Activated CD8-positive, alpha-beta T cell treated with anti-CD3 and anti-CD28 coated beads for 36 hours (primary cell): ENCODE measurements at places on chromosomes 13 and 19. TPM values are rescaled to one million over a fixed set of nuclear protein-coding genes. Genes with fewer than 3 reads are reported as not detected.

- peaks cover 6% of the 10 kb centered on the region for H3K27me3 ChIP-seq
- H3K36me3 ChIP-seq = no peaks in the 10 kb centered on the region
- no peak overlapping the region for H3K27ac ChIP-seq
- no peak overlapping the region for H3K4me3 ChIP-seq
These were observed 55.7 kb downstream of the FAM216B start for GRCh38 chr13:42836930-42837690.

- no peak for DNase-seq
- H3K27ac ChIP-seq = no peak overlapping the region
- H3K4me1 ChIP-seq = peaks cover 51% of the 10 kb centered on the region
These were observed 2.6 kb downstream of the ADAT3 start for GRCh38 chr19:1907563-1908363.

GRCh38 chr13:65937251-65937650 lies 1292.9 kb downstream of the PCDH9 start:
- H3K4me3 ChIP-seq = no peak overlapping the region
- no peaks in the 10 kb centered on the region for H3K27me3 ChIP-seq
- no peaks in the 10 kb centered on the region for H3K36me3 ChIP-seq
- no peak for DNase-seq
- no peaks in the 10 kb centered on the region for H3K4me1 ChIP-seq

- no peaks in the 10 kb centered on the region for H3K4me1 ChIP-seq
- no peaks in the 10 kb centered on the region for H3K27me3 ChIP-seq
- DNase-seq = no peak
- no peak overlapping the region for H3K27ac ChIP-seq
- no peaks in the 10 kb centered on the region for H3K36me3 ChIP-seq
These were observed 1243.2 kb upstream of the SLC10A2 start for GRCh38 chr13:104309431-104309830.

The BCL3 gene
- 27.7 TPM for total RNA-seq

DNA sequence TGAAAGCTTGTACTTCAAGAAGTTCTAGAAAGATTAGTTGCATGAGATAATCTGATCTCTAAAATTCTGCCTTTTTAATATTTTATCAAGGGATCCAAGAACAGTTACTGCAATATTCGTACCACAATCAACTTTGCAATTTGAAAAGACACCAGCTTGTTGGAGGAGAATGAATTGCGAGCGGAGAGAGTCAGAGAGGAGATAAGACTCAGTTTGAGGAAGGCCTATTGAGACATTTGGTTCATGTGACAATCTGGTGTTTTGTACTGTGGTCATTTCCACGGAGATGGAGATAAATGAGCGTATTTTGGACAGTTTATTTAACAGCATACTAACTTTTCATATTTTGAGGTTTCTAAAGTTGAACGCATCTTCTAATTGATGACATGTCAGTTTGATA lies 1276.0 kb downstream of the EFNB2 start:
- no peak overlapping the region for H3K27ac ChIP-seq
- DNase-seq = no peak
- no peaks in the 10 kb centered on the region for H3K27me3 ChIP-seq
- no peaks in the 10 kb centered on the region for H3K4me1 ChIP-seq
- no peaks in the 10 kb centered on the region for H3K36me3 ChIP-seq

GRCh38 chr19:38409631-38410133 lies 6.8 kb downstream of the FAM98C start:
- peaks cover 5% of the 10 kb centered on the region for H3K36me3 ChIP-seq
- no peaks in the 10 kb centered on the region for H3K27me3 ChIP-seq
- no peak overlapping the region for H3K4me3 ChIP-seq
- H3K27ac ChIP-seq = no peak overlapping the region
- no peaks in the 10 kb centered on the region for H3K4me1 ChIP-seq

- DNase-seq = no peak
- peaks cover 9% of the 10 kb centered on the region for H3K4me1 ChIP-seq
- no peak overlapping the region for H3K27ac ChIP-seq
- no peak overlapping the region for H3K4me3 ChIP-seq
- no peaks in the 10 kb centered on the region for H3K27me3 ChIP-seq
- H3K36me3 ChIP-seq = peaks cover 17% of the 10 kb centered on the region
These were observed 5.7 kb downstream of the DCAF15 start for GRCh38 chr19:13958043-13958442.

The DHDH gene
- total RNA-seq = 1.4 TPM

- DNase-seq = no peak
- no peak overlapping the region for H3K27ac ChIP-seq
- no peaks in the 10 kb centered on the region for H3K4me1 ChIP-seq
- no peaks in the 10 kb centered on the region for H3K27me3 ChIP-seq
- no peak overlapping the region for H3K4me3 ChIP-seq
These were observed 9.4 kb upstream of the SPC24 start for GRCh38 chr19:11164879-11165406.

GRCh38 chr13:54733639-54734038 lies 1705.0 kb downstream of the OLFM4 start:
- no peaks in the 10 kb centered on the region for H3K27me3 ChIP-seq
- no peak overlapping the region for H3K27ac ChIP-seq
- no peak for DNase-seq
- H3K36me3 ChIP-seq = no peaks in the 10 kb centered on the region

- H3K27me3 ChIP-seq = peaks cover 26% of the 10 kb centered on the region
- no peak overlapping the region for H3K4me3 ChIP-seq
- no peak overlapping the region for H3K27ac ChIP-seq
- no peaks in the 10 kb centered on the region for H3K4me1 ChIP-seq
- H3K36me3 ChIP-seq = no peaks in the 10 kb centered on the region
These were observed 122.3 kb upstream of the ZNF536 start for GRCh38 chr19:30249911-30250310.

GRCh38 chr19:34402074-34402600 lies 2.1 kb upstream of the PDCD2L start:
- no peak for DNase-seq
- H3K4me1 ChIP-seq = peaks cover 9% of the 10 kb centered on the region
- H3K27me3 ChIP-seq = no peaks in the 10 kb centered on the region
- no peak overlapping the region for H3K27ac ChIP-seq
- H3K4me3 ChIP-seq = no peak overlapping the region

The ILF3 gene
- 435 TPM for total RNA-seq

The ZNF611 gene
- 18.4 TPM for total RNA-seq

DNA sequence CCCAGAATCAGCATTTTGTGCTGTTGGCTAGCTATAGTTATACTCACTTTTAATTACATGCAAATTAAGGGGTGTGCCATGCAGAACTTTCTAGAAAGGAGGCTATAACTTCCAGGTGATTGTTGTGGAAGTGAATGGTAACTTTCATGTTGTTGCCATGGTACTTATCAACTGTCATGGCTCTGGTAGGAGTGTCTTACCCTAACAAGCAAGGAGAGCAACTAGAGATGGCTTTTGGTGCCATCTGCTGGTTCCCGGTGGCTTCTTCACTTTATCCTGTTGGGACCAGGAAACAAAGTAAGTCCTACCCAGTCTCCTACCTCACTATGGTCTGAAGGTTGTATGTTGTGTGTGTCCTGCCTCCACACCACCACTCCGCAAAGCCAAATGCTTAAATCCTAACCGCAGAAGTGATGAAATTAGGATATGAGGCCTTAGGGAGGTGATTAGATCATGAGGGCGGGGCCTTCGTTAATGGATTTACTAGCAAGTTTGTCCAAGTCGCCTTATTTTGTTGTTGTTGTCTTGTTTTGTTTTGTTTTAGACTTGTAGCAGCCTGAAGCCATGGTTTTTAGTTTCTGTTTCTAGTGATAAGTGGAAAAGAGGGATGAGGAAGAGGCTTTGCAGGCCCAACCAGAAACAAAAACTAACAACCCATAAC lies 22.6 kb downstream of the FBXL12 start:
- no peak overlapping the region for H3K4me3 ChIP-seq
- peak overlapping the region; percentile 68 for H3K27ac ChIP-seq
- H3K27me3 ChIP-seq = no peaks in the 10 kb centered on the region
- peaks cover 23% of the 10 kb centered on the region for H3K4me1 ChIP-seq
- peaks cover 6% of the 10 kb centered on the region for H3K36me3 ChIP-seq

DNA sequence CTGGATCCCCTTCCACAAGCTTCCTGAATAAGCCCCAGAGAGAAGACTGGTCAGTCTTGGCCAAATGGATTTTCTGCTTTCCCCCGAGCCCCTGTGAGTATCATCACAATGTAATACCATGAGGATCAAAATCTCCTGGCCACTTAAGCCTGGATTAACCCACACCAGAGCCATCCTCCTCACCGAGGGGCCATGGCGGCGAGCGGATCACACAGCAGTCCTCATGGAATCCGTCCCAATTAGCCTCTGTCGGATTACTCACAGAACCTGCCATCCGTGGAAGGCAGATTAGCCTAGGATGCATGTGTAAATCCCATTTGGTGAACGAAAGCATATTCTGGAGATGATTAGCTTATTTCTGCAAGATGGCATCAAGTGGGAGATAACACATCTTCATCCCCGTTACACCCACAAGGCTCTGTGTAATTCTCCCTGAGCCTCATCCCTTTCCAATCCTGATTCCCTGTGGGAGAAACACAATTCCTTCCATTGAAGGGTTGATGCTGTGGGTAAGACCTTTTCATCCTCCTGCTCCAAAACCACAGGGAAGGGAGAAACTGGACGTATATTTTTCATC lies 42.5 kb downstream of the GNG7 start:
- no peaks in the 10 kb centered on the region for H3K27me3 ChIP-seq
- H3K36me3 ChIP-seq = no peaks in the 10 kb centered on the region
- DNase-seq = no peak
- no peak overlapping the region for H3K4me3 ChIP-seq

DNA sequence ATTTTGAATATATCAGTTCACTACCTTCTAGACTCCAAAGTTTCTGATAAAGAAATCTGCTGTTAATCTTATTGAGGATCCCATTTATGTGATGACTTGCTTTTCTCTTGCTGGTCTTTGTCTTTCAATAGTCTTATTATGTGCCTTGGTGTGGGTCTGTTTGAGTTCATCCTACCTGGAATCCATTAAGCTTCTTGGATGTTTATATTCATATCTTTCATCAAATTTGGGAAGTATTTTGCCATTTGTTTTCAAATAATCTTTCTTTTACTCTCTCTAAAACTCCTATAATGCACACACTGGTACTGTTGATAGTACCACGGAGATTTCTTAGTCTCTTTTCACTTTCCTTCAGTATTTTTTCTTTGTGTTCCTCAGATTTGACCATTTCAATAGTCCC lies 24.2 kb upstream of the COG6 start:
- peaks cover 2% of the 10 kb centered on the region for H3K36me3 ChIP-seq
- no peak for DNase-seq

GRCh38 chr19:11138601-11139300 lies 16.8 kb downstream of the SPC24 start:
- no peak overlapping the region for H3K4me3 ChIP-seq
- peaks cover 3% of the 10 kb centered on the region for H3K36me3 ChIP-seq
- peaks cover 16% of the 10 kb centered on the region for H3K4me1 ChIP-seq
- DNase-seq = no peak
- H3K27ac ChIP-seq = no peak overlapping the region
- no peaks in the 10 kb centered on the region for H3K27me3 ChIP-seq

DNA sequence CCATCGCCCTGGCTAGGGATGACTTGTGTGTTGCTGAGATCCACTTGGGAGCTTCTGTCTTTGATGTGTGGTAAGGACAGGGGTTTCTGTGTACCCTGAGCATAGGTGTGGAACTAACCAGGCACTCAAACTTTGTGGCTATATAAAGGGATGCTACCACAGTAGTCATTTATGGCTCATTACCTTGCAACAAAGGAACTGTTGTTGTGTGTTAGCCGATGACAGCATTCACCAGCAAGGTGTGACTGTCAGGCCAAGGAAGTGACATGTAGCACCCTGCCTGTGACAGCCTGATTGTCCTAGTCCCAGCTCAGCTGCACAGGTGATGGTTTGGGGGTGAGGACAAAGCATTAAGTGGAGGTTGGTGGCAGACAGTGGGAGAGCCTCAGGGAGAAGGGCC lies 73.6 kb downstream of the COG3 start:
- H3K36me3 ChIP-seq = no peaks in the 10 kb centered on the region
- H3K27me3 ChIP-seq = no peaks in the 10 kb centered on the region
- H3K4me1 ChIP-seq = peaks cover 5% of the 10 kb centered on the region
- H3K4me3 ChIP-seq = no peak overlapping the region

GRCh38 chr19:36256064-36256463 lies 41.2 kb downstream of the ZNF146 start:
- DNase-seq = no peak
- no peak overlapping the region for H3K4me3 ChIP-seq
- H3K4me1 ChIP-seq = no peaks in the 10 kb centered on the region
- peaks cover 12% of the 10 kb centered on the region for H3K36me3 ChIP-seq
- no peak overlapping the region for H3K27ac ChIP-seq

- DNase-seq = no peak
- H3K27me3 ChIP-seq = peaks cover 52% of the 10 kb centered on the region
- H3K4me1 ChIP-seq = peaks cover 8% of the 10 kb centered on the region
- H3K27ac ChIP-seq = no peak overlapping the region
- H3K36me3 ChIP-seq = no peaks in the 10 kb centered on the region
- H3K4me3 ChIP-seq = no peak overlapping the region
These were observed 3.4 kb upstream of the TNNI3 start for GRCh38 chr19:55160986-55161365.

- H3K27ac ChIP-seq = no peak overlapping the region
- H3K36me3 ChIP-seq = no peaks in the 10 kb centered on the region
- no peak for DNase-seq
- peaks cover 2% of the 10 kb centered on the region for H3K4me1 ChIP-seq
These were observed 4.6 kb upstream of the ASPDH start for GRCh38 chr19:50518091-50519005.

GRCh38 chr13:24821207-24821606 lies 57.2 kb downstream of the RNF17 start:
- no peak for DNase-seq
- peaks cover 26% of the 10 kb centered on the region for H3K27me3 ChIP-seq
- H3K4me3 ChIP-seq = no peak overlapping the region
- H3K4me1 ChIP-seq = no peaks in the 10 kb centered on the region
- H3K27ac ChIP-seq = no peak overlapping the region

GRCh38 chr19:38394488-38394887 lies 6.0 kb downstream of the SPRED3 start:
- peak overlapping the region; percentile 71 for H3K4me3 ChIP-seq
- peak overlapping the region; percentile 56 for H3K27ac ChIP-seq
- peaks cover 19% of the 10 kb centered on the region for H3K27me3 ChIP-seq
- H3K4me1 ChIP-seq = peaks cover 20% of the 10 kb centered on the region
- peak; percentile 92 for DNase-seq

The LRRC4B gene
- not detected for total RNA-seq

The LRFN3 gene
- total RNA-seq = 6.6 TPM

GRCh38 chr13:83168590-83168989 lies 713.7 kb downstream of the SLITRK1 start:
- H3K27ac ChIP-seq = no peak overlapping the region
- H3K27me3 ChIP-seq = no peaks in the 10 kb centered on the region
- no peaks in the 10 kb centered on the region for H3K4me1 ChIP-seq

DNA sequence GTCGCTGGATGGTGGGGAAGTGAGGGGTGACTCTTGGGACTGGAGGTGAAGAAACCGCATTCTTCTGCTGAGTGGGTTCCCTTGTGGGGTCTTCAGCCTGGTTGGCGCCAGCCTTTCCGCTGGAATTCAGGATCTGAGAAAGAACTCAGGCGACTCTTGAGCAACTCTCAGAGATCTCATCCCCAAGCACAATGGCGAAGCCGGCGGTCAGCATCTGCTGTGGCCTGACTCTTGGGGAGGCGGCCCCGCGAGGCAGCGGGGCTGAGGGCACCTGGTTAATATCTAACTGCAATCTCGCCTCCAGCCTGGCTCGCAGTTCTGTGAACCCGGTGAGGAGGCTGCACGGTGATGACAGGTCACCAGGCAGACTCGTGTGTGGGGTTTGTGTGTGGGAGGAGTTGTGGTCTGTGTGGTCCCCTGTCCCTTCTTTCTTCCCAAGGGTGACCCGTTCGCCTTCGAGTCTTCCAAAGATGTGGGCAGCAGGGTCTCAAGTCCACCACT lies 883 bp downstream of the ZNF441 start:
- H3K4me3 ChIP-seq = peak overlapping the region; percentile 95
- H3K27me3 ChIP-seq = peaks cover 4% of the 10 kb centered on the region
- H3K36me3 ChIP-seq = peaks cover 34% of the 10 kb centered on the region
- peak overlapping the region; percentile 81 for H3K27ac ChIP-seq

The HIPK4 gene
- not detected for total RNA-seq

The SYDE1 gene
- 1.1 TPM for total RNA-seq
